ENCODE measurements at places on chromosomes 7 and 10.

GRCh38 chr7:24685708-24686107 is 71.6 kb downstream of the GSDME start:
- no peak for DNase-seq

- DNase-seq, result no peak
Observed at GRCh38 chr10:119209035-119209735, 1.8 kb downstream of the GRK5 start.

DNA sequence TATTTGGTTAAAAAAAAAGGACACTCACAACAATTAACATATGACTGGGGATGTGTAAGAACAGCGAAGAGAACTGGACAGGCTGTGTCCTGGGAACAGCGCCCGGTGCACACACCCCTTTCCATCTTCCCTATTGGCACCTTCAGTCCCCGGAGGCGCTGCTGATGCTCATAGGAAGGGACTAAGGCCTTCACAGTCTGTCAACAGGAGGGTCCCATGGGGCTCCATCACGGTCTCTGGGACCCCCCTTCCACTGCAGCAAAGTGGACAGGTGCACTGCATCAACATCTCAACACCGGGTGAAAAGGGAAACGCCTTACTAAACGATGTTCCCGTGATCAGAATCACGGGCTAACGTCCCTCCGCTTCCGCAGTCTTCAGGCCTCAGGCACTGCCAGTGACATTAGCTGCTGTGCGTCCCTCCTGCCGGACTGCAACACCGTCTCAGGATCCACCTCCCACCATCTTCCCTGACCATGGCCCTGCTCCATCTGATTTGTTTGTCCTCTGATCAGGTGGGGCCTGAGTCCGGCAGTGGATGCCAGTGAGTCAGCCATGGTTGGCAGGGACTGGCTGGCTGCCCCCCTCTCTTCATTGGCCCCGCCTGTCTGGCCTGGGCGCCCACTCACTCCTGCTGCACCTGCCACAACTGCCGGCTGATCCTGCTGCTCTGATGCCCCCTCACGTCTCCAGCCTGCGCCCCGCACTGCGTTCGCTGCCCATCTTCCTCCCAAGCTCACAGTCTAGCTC is 614.7 kb downstream of the DNAJB6 start:
- no peak for DNase-seq

GRCh38 chr10:17004801-17005380 is 124.7 kb downstream of the CUBN start:
- DNase-seq, result no peak

- no peak for DNase-seq
Observed at GRCh38 chr7:132861424-132861823, 220.5 kb downstream of the CHCHD3 start.

GRCh38 chr7:117164620-117165019 is 158.2 kb downstream of the WNT2 start:
- DNase-seq, result no peak

DNA sequence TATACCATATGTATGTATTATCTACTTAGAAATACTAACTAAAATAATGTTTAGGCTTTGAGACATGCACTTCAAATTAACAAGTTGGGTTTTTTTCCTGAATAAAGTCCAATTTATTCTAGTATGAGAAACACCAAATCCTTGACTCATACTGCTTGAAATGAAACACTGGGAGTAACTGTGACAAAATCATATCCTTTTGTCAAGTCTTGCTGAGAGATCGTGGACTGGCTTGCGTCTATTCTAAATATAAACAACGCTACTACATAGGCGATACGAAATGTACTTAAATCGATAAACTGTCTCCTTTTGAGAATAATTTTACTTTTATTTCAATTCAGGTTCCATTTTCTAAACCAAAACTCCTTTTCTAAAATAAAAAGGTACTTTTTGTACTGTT is 16.3 kb downstream of the SMURF1 start:
- no peak for DNase-seq

DNA sequence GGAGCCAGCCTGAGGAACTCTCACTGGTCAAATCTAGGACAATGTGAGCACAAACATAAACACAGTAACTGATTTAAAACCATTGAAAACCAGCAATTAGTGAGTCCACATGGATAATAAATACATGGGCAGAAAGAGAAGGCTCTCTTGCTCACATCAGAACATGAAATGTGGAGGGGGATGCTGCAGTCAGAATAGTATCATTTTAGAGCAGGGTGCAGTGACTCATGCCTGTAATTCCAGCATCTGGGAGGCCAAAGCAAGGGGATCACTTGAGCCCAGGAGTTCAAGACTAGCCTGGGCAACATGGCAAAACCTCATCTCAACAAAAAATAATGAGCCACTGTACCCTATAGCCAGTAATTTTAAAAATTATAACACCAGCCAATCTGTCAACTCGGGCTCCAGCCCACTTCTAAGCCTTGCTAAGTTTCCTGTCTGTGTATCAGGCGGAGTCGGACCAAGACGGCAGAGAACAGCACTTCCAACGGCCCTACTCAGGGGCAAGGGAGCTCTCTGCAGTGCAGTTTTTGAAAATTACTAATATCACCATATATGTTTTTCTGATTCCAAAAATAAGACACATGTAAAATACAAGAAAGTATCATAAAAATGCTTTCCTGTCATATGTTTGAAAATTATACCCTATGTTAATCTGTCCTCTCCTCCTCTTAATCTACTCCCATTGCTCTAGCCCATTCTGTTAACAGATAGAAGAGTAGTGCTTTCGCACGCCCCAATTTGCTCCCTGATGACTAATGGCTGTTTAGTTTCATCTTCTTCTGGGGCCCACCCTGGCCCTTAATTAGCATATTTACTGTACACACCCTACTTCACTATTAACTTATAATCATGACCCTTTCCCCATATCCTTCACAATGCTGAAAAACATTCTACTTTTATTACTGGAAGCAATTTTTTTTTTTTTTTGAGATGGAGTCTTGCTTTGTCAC is 17.1 kb downstream of the URGCP start:
- DNase-seq, result no peak

DNA sequence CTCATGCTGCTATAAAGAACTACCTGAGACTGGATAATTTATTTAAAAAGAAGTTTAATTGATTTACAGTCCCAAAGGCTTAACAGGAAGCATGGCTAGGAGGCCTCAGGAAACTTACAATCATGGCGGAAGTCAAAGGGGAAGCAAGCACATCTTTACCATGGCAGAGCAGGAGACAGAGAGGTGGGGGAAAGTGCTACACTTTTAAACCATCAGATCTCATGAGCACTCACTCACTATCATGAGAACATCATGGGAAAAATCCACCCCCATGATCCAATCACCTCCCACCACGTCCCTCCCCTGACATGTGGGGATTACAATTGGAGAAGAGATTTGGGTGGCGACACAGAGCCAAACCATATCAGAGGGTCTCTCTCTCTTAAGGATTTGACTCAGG is 108.6 kb upstream of the PODXL start:
- no peak for DNase-seq

GRCh38 chr7:114997487-114998404 is 75.9 kb downstream of the MDFIC start:
- no peak for DNase-seq

DNA sequence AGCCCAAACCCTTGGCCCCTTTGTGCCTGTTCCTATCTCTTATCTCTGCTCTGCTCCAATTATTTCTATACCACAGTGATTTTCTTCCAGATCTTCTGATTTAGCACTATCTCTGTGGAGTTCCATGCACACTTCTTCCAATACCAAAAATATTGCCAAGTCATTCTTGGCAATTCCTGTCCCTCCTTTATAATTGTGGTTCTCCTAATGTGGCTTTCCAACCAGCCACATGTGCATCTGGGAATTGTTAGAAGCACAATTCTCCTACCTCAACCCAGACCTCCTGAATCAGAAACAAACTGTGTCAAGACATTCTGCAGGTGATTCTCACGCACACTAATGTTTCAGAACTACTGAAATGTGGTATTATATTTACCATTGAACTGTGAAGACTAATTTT is 447.8 kb upstream of the IGFBP3 start:
- no peak for DNase-seq

DNA sequence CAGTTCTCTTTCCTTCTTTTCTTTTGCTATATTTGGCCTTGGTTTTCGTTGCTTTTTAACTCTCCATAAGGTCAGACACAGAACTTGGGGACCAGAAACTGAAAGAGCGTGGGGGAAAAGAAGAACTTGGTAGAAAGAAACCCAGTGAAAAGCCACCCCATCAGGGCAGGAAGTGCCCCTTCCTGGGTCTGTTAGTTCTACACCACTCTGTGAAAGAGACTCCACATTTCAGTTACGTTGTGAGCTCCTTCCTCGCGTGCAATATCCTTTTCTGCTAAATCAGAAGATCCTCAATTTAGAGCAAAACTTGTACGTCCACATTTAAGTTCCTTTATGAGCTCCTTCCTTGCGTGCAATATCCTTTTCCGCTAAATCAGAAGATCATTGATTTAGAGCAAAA is 220.6 kb upstream of the FOXK1 start:
- DNase-seq, result no peak

GRCh38 chr7:117588352-117588794 is 108.5 kb downstream of the CFTR start:
- DNase-seq, result no peak

GRCh38 chr10:61899069-61899531 is 2.4 kb upstream of the ARID5B start:
- DNase-seq, result no peak

GRCh38 chr7:75938921-75939320 is 24.0 kb downstream of the POR start:
- no peak for DNase-seq

DNA sequence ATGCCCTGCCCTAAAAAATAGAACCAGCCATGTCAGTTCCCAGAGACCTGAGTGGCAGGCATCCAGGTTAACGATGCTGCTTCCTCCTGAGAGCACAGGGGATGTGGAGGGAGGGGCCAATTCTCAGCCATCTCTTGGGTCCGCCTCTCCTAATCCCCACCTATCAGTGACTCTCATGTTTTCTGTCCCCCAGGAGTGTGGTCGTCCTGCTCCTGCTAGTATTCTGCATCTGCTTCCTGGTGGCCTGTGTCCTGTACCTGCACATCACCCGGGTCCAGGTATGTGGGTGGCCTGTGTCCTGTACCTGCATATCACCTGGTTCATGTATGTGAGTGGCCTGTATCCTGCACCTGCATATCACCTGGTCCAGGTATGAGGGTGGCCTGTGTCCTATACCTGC is 105.3 kb downstream of the ADCY1 start:
- DNase-seq, result no peak

DNA sequence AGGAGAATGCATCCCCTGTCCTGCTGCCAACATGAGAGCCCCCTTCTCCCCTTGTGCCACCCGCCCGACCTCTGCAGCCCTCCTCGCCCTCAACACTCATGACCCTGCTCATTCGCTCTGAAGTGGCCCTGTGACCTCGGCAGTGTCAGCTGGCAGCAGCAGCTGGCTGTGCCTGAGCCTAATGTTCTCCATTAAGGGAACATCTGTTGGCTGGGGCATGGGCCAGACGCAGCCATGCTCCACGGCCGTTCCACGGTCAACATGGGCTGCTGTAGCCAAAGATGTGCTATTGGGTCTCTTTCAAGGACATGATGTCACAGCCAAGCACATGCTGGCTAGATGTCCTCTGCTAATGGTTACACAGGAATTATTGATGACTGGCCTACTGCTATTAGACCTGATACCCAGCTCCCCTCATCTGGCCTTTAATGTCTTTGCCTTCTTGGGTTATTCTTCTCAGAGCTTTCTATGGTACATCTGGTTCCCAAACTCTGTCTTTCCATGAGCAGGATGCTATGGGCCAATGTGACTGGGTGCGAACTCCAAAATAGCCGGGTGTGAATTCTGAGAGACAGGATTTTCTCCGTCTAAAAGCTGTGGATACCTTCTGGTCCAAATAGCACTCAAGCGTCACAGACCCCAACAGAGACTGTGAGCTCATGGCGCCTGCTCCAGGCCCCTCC is 22.4 kb downstream of the ADCYAP1R1 start:
- no peak for DNase-seq

DNA sequence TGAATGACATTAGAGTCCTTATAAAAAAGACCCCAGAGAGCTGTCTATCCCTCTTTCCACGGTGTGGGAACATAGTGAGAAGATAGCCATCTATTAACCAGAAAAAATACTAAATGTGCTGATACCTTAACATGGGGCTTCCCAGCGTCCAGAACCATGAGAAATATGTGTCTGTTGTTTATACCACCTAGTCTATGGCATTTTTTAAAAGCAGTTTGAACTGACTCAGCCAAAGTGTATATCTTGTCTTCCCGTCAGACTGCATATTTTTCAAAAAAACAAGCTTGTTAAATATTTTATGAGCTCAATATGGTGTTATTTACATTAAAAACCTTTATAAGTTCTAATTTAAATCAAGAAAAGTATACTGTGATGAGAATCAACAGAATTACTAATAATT is 255.3 kb downstream of the HGF start:
- DNase-seq, result no peak

GRCh38 chr7:83547526-83547925 is 101.4 kb downstream of the SEMA3E start:
- no peak for DNase-seq

DNA sequence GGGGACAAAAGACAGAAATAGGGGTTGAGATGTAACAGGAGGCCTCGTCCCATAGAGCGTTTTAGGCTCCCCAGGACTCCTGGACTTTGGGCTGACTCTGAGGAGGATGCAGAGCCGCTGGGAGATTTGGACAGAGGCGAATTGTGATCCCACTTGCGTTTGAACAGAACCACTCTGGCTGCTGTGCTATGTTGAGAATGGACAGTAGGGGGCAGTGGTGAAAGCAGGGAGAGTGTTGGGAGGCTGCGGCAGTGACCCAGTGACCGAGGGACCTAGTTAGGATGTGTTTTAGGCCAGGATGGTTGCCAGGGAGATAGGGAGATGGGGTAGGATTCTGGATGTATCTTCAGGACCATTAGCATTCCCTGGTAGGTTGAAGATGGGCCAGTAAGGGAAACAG is 271.6 kb downstream of the CCDC3 start:
- DNase-seq, result no peak

DNA sequence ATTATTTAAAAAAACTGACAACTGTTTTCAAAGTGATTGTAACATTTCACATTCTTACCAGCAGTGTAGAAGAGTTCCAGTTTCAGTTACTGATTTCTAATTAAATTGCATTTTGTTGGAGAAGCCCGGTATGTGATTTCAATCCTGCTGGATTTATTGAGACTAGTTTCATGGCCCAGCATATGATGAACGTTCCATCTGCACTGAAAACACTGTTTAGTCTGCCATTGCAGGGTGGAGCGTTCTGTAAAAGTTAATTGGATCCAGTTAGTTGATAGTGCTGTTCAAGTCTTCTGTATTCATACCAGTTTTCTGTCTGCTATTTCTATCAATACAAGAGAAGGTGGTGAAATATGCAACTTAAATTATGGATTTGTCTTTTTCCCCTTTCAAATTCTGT is 37.3 kb upstream of the CCNY start:
- no peak for DNase-seq

- DNase-seq, result no peak
Observed at GRCh38 chr10:77680065-77680464, 42.5 kb upstream of the KCNMA1 start.

GRCh38 chr7:2260820-2261219 is 18.8 kb downstream of the NUDT1 start:
- no peak for DNase-seq

- no peak for DNase-seq
Observed at GRCh38 chr10:113927440-113927839, 73.0 kb downstream of the NHLRC2 start.

Measured in D721Med (cell line).